ENCODE measurements at places on chromosomes 1 and 21.

DNA sequence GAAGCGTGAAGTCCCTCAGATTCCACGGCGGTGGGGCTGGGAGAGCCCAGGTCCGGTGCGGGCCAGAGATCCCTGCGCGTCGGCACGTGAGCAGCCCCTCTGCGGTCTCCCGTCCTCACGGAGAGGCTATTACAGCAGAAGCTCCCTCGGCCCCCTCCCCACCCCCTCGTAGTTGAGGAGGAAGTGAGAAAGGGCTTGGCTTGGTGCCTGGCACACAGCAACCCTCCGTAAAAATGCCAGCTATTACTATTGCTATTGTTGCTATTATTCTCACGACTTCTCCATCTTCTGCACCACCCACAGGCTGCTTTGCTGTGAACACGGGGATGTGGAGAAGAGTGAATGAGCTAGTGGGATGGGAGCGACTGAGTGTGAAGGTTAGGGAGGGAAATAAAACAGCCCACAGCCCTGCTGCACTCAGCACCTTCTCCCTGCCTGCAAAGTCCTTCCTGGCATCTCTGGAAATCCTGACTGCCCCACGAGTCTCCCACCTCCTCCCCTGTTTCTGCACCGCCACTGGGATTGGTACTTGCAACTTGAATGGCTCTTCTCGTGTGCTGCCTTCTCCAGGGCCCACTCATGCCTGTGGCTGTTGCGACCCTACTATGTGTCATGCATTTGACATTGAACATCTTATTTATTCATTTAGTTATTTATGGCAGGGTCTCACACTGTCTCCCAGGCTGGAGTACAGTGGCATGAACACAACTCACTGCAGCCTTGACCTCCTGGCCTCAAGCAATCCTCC is 26.6 kb downstream of the ZBTB18 start:
- no peak for DNase-seq

GRCh38 chr1:65360648-65361047 is 51.3 kb downstream of the DNAJC6 start:
- DNase-seq: no peak

DNA sequence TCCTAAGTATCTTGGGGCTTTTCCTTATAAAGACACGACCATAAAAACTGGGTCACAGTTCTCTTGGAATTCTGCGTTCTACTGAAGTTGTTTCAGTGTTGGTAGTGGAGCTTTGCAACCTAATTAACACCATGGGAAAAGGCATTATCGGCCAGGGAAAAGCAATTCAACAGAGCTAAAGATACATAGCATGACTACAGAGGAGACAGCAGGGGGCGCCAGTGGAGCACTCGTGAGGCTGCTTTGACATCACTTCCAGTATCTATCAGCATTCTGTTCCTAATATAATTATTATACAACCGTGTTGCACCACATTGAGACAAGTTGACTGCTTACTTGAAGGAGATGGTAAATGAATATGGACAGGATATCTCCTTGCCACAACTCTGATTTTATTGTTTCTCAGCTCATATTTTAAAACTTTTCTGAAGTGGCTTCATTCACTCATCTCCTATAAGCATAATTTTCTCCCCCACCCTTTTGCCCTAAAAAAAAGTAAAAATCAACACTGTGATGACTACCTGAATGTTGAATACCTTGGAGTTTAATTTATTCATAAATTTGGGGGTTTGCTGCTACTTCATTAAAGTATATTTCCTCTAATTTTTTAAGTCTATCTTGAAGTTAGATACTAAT is 39.4 kb downstream of the ZP4 start:
- DNase-seq: peak; percentile 38

- no peak for DNase-seq
Observed at GRCh38 chr21:39390212-39390765, 41.4 kb upstream of the HMGN1 start.

GRCh38 chr1:37096523-37096922 is 62.2 kb upstream of the GRIK3 start:
- DNase-seq: no peak

GRCh38 chr1:116690396-116690848 is 22.9 kb upstream of the IGSF3 start:
- no peak for DNase-seq

DNA sequence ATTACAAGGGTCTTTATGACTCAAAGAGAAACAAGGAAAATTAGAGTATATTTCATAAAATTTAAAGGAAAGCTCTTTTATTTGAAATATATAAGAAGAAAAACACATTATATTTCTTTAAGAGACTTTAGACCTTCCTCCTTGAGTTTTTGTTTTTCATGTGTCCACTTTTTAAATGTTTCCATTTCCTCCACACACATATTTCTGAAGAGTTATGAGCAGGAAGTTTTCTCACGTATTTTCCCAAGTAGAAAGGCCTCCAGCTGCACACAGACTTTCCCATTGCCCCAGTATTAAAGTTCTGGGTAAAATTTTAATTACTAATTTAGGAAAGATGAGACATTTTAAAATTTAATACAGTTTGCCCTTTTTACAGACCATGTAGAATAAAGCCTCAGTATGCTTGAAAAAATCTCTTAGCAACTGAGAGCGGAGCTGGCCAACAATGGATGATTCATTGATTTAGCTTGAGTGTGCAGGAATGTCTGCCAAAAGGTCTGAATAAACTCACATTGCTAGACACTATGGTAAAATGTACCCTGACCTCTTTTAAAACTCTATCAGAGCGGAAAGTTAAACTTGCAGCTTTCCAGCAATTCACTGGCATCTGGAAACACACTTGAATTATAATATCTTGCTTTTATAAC is 57.9 kb downstream of the DDAH1 start:
- DNase-seq: peak; percentile 80

DNA sequence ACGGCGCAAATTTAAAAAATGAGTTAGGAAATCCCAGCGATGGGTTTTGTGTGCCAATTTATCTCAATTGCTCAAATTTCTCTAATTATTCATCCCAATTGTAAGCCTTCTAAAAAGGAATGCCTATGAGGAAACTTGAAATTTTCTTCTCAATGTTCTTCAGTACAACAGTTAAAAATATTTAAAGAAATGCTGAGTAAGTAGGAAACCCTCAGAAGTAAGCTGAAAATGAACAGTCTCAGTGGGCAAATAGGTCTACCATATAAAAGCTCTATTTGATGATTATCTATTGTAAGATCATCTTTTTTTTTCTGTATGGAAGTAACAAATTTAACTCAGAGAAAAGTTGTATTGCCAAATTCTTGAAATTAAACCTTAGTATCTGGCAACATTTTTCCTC is 1.7 kb upstream of the USP25 start:
- no peak for DNase-seq

DNA sequence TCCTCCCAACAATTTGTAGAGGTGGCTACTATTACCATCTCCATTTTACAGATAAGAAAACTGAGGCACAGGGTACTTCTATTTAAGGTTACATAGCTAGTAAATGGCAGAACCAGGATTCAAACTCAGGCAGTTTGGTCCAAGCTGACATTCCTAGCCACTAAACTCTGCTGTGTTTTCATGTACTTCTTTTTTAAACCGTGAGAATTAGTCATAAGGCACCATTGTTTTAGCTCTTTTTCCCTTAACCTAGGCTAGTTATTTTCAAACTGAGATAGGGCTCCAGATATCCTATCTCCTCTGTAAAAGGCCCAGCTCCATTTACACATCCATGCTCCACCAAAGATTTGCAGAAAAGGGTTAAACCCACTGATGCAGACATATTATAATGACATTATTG is 92.9 kb downstream of the PTPN14 start:
- no peak for DNase-seq
